AG09319 (cell line): ENCODE measurements at places on chromosomes 3 and 15.

DNA sequence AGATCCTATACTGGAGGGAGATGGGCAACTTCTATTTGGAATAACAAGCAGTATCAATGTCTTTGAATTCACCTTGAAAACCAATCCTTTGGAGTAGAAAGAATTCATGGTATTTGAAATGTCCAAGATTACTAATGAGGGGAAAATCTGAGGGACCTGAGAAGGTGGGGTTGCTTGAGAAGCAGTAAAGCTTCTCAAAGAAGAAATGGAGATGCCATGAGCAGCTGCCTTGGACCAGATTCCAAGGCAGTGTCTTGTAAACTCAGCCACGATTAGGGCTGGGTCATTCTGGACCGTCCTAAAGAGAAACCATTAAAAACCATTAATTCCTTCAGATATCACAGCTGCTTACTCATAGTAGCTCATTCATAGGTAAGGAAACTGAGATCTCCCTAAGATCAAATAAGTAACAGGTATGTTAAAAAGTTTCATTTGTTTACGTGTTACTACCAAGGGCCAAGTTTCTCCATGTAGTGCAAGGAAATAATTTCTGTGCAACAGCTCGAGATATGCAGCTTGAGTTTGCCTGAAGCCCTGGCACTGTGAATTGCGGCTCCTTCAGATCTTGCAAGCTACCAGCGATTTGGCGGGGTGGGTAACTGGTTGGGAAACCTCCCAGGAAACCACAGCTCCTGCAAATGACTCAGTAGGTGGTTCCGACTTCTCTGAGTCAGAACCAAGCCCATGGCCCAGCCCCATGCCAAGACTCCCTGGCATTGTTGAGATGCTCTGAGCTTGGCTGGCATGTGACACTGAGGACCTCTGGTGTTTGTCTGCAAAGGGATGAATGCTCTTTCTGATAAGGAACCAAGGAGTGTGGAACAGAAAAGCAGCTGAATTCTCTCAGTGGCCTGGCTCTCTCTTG lies 296.8 kb downstream of the RORA start:
- DNase-seq, result peak; percentile 30

GRCh38 chr15:93932164-93932776 lies 299.1 kb upstream of the MCTP2 start:
- DNase-seq, result no peak

DNA sequence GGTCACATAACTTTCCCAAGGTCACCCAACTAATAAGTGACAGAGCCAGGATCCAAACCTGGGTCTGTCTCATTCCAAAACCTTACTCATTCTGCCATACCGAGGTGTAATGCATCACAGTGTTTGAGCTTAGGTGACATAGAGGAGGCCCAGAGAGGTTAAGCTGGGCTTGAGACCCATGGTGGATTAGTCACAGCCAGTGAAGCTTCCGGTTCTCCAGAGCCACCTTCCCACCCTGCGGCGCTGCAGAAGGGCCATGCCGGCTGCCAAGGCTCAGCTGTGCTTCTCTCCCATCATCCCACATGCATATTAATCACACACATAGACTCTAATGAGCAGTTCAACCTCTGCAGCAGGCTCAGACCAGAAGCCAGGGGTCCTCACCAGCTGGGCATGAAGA lies 42.2 kb downstream of the SPSB4 start:
- no peak for DNase-seq

DNA sequence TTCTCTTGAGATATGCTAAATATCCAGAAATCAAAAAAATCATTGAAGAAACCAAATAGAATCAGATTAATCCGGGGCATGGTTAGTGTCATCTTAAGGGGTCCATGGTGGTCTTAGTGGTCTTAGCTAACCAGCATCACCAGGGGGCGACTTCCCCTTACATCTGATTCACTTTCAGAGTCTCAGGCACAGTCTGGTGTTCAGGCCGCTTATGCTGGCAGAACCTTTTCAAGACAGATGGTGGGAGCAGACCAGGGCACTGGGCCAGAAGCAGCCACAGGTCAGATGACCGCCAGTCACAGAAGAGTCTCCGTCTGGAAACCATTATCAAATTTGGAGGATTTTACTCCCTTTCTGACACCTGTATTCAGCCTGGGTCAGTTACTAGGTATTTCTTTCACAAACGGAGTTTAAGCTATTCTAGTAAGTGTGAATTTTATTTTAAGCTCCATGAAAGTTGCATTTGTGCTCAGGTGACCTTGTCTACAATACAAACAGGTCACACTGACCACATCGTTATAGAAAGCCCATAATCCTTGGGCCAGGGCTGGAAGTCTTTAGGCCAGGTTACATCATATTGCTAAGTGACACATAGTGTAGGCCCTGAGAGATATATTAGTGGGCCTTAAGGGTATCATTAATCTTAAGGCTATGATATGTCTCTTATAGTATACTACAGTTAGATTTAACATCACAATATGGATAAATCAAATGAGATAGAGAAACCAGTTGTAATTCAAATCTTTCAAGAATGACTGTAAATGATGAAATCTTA lies 365.5 kb downstream of the GBE1 start:
- DNase-seq, result no peak

DNA sequence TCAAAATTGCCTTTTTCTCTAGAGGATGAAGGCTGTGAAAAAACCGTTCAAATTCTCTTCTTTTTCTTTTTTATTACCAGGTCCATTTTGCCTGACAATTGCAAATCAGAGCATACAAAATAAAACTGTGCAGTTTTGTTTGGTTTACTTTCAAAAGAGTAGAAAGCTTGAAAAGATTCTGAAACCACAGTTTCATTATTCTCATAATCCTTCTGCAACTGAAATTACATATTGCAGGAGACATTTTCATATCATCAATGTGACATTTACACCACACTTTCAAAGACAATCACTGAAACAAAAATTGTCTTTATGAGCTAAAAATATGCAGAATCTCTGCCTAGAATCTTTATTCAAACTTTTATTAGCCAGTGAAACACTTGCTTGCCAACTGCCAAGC lies 296.4 kb upstream of the TPRG1 start:
- no peak for DNase-seq

DNA sequence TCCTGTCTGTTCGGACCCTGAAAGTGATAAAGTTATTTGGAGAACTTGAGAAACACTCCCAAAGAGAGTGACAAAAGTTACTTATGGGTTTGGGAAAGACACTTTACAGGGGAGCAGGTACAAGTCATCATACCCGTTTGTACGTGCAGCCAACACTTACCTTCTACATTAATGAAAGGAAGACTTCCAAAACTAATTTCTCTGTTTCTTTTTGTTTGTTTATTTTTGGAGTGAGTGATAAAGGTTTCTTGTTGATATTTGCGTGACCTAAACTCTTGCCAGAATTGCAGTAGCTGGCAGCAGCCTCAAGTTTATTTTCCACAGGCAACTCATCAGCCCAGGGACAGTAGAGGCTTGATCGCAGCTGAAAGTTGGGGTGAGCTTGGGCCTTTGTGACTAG lies 8.4 kb downstream of the ABHD2 start:
- no peak for DNase-seq
